Activated T-cell treated with anti-CD3 and anti-CD28 coated beads, Interleukin-2, amount 50 U/mL, for 72 hours (primary cell): ENCODE measurements at places on chromosomes 5 and 9. TPM values are rescaled to one million over a fixed set of nuclear protein-coding genes. Genes with fewer than 3 reads are reported as not detected.

Gene PCDH1
- total RNA-seq: not detected

Gene SPINK4
- total RNA-seq: not detected

Gene SLC45A2
- not detected for total RNA-seq

GRCh38 chr5:51386916-51387883 is 4.0 kb downstream of the ISL1 start:
- peaks cover 2% of the 10 kb centered on the region for H3K36me3 ChIP-seq
- peaks cover 16% of the 10 kb centered on the region for H3K4me1 ChIP-seq
- no peak for DNase-seq
- peaks cover 82% of the 10 kb centered on the region for H3K27me3 ChIP-seq

Gene ALDOB
- not detected for total RNA-seq

- H3K27ac ChIP-seq: no peak overlapping the region
- H3K4me1 ChIP-seq: peaks cover 24% of the 10 kb centered on the region
- H3K4me3 ChIP-seq: no peak overlapping the region
- DNase-seq: no peak
- H3K27me3 ChIP-seq: no peaks in the 10 kb centered on the region
Observed at GRCh38 chr5:177604116-177604521, 4.2 kb downstream of the B4GALT7 start.
